AG04450 (cell line): ENCODE measurements at places on chromosomes 4 and X.

- DNase-seq, result no peak
These were observed 38.1 kb downstream of the RNF212 start for GRCh38 chr4:1075225-1075624.

DNA sequence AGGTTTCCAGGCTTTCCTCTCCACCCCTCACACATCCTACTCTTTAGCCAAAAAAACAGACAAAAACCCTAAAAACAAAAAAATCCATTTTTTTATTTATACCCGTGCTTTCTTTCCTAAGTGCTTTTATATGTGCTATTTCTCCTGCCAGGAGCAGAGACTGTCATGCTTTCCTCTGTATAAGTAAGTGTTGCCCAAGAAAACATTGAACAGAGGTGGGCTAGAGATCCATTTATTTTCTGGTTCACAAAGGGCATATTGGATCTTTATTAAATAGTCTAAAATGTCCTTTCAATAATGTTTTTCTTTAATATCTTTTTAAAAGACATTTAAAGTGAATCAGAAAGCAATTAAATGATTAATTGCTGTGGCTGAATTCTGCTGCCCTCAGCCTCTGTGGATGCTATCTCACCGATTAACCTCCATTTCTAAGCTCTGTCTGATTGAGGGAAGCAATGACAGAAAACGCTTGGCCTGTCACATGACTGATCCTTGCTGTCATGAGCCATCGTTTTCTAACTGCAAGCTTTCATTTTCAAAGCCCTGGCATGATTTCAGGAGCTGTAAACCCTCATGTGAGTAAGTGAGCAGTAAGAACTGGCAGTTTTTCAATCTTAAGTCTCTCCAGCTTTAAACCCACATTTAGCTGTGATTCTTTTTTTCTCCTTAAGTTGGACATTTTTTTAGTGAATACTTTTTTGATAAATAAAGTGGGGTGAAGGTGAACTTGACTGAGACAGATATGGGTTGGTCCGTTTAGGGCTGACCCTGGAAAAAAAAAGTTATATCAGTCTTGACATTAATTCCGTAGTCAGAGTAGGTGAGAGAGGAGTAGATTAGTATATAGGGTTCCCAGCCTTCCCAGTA lies 180.7 kb upstream of the PGRMC2 start:
- DNase-seq, result peak; percentile 92

DNA sequence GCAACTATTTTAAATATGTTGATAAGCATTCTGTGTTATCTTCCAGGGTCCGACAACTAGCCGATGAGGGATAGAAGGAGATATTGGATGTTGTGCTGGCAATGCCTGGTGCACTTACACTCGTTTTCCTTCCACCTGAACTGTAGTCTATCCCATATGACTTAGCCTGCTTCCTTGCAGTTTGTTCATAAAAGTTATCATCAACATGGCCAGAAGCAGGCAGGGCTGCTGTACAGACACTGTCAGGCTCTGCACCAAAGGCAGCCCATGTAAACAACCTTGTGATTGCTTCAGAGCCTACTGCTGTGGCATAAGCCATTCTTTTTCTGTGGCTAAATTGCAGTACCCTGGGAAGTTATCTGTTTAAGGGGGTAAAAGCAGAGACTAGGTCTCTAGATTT lies 1.6 kb downstream of the MAPK10 start:
- no peak for DNase-seq

DNA sequence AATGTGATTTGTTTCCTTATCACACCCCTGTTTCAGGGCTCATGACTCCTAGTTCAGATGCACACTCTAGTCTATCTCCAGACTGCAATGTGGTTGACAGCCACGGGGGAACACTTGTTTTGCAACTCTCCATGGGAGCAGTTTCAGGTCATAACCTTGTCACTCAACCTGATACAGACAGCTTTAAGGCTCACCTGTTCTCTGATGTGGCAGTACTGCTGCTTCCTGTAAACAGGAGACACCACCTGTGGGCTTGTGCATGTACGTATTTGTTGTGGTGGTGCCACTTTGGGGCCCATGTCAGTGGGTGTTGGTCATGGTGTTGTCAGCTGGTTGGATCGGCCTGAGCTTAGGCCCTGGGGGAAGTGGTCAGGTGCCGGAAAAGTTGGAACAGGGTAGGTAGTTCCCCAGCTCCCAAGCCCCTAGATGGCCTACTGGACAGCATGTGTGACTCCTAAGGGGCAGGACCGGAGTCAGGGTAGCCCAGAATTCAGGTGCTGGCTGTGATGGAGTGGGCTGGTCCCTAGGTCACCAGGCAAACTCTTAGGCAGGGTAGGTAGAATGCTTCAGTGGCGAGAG lies 46.2 kb downstream of the FAM9B start:
- no peak for DNase-seq

GRCh38 chrX:1403228-1403627 lies 11.3 kb upstream of the SLC25A6 start:
- DNase-seq, result no peak

DNA sequence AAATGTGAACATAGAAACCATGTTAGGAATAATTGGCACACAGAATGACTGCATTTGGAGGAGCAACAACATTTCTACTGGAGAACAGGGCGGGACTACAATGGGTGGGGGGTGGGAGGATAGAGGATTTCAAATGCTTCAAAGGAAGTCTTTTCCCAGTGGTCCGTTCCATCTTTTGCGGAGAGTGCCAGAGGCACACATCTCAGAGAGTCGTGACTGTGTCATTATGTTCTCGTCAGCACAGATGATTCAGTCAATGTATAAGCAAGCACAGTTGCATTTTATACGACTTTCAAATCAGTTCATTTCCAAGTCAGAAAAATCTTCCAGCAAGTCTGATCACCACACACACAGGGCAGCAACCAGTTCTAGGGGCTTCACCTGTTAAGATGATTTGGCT lies 22.7 kb upstream of the GPR50 start:
- DNase-seq, result no peak

- no peak for DNase-seq
These were observed 15.4 kb upstream of the CDKL5 start for GRCh38 chrX:18410038-18410437.

GRCh38 chr4:82415922-82416365 lies 14.3 kb downstream of the HNRNPDL start:
- no peak for DNase-seq

- no peak for DNase-seq
These were observed 130.4 kb downstream of the ARHGAP6 start for GRCh38 chrX:11535156-11535919.

GRCh38 chr4:60648774-60649173 lies 551.4 kb upstream of the ADGRL3 start:
- DNase-seq, result no peak

- DNase-seq, result no peak
These were observed 117.9 kb upstream of the HS3ST1 start for GRCh38 chr4:11546391-11547175.

DNA sequence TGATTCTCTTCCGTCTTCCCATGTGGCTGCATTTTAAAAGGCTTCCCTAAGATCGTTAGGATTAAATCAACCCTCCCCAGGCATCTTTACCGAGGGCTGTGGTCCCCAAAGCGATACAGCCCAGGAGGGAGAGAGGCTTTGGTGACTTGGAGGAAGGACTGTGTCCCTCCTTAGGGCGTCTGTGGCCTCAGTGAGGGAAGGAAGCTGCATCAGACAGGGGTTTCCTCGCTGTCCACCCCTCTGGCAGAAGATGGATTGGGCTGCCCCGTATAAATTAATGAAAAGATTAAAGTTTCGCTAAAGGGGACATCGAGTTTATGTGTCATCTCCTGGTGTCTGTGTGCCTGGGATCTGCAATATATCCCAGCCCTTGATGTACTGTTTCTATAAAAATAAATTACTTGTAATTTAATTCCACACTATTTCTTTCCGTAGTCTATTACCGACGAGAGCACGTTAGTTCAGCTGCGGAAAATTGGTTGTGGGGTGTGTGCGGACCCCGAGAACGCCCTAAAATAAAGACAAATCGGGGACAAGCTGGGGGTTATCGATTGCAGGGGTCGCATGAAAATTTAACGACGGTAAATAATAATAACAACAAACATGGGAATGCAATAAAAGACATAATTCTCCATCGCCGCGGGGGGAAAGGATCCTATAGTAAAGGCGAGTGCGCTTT lies 6.5 kb downstream of the SHOX start:
- no peak for DNase-seq

DNA sequence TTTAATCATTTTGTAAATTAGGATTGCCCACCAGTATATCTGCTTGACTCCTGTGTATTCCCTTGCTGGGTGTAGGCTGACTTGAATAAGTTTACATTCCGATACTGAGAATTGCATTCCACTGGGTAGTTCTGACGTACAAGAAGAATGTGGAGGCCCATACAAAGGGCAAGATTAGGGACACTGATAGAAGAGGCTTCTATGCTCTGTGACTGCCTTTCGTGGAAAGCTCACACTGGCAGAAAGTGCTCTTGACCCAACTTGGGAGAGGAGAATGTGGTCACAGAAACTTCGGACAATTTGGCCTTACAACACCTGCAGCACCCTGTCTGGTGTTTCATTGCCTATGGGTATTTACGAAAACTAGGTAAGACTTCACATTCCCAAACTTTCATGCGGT lies 126.3 kb downstream of the RAPGEF2 start:
- DNase-seq, result peak; percentile 87

DNA sequence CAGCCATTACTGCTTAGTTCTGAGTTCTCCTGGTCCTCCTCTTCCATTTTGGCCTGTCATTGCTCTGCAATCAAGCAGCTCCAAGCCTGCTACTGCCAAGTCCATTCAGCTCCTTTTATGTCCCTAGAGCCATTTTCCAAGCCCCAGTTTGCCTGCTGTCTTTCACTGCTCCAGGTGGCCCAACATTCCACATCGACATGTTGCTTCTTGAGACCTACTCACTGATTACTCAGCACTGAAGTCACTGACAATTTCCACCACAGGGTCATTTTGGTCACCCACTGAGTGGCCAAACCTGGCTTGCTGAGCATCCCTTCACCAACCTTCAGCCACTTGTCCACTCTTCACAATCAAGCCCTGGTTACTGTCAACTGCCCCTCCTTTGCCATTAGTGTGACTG lies 27.2 kb downstream of the LRIT3 start:
- no peak for DNase-seq

DNA sequence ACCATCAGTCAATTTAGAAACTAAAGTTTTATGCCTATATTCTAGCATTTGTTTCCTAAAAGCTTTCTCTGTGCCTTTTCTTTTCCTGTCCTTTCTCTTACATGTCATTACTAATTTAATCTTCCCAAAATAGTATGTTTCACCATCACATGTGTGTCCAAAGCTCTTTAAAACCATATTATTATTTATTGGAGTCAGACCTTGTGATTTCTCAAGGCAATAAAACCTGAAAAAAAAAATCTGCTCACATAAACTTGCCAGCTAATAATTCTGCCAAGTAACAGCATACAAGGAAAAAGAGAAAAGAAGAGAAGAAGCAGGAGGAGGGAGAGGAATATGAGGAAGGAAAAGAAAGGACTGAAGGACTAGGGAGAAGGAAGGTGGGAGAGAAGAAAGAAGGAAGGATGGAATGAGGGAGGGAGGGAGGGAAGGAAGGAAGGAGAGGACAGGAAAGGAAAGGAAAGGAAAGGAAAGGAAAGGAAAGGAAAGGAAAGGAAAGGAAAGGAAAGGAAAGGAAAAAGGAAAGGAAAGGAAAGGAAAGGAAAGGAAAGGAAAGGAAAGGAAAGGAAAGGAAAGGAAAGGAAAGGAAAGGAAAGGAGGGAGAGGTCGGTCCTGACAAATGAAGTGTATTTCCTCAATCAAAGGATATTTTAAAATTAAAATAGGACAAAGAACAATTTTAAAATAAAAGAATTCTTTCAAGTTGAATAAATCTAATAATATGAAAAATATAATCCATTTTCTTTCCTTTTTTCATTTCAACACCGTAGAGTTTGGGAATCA lies 57.4 kb downstream of the ANTXR2 start:
- DNase-seq, result no peak

GRCh38 chr4:129788486-129788885 lies 692.5 kb downstream of the C4orf33 start:
- no peak for DNase-seq

GRCh38 chr4:66691101-66691500 lies 854.2 kb downstream of the CENPC start:
- no peak for DNase-seq

DNA sequence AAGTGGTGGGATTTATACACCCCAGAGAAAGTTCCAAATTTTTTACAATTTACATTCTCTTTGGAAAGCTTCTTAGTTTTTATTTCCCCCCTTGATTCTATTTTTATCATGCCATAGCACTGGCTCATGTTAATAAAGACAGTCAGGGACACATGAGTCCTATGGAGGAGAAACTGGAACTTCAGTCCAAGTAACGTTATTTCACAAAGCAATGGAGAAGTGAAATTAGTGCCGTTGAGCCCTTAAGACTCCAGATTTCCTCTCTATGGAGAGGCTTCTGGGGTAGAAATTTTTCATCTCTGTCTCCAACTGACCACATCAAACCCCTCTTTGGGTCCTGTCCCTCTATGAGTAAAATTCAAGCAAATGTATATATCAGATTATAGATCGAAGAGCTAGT lies 12.8 kb upstream of the TASL start:
- DNase-seq, result no peak

GRCh38 chr4:118557298-118557851 lies 127.8 kb upstream of the METTL14 start:
- DNase-seq, result no peak

- no peak for DNase-seq
These were observed 8.8 kb downstream of the ADAM29 start for GRCh38 chr4:174926958-174927357.

DNA sequence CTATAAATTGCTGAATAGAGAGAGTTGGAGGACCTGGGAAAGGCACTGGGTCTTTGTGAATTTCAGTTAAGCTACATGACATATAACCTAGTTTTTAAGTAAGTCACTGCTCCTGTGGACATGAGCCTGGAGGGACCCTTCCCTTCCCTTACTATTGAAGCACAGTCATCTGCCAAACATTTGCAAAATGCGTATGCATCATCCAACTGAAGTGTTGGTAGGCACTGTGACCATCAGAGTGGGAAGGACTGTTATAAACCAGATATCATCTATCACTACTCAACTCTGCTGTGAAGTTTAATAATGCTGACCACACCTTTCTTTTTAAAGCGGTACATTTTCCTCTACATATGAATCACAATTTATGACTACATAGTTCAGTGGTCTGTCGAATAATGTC lies 5.2 kb downstream of the GABRA3 start:
- DNase-seq, result no peak

- DNase-seq, result no peak
These were observed 625.5 kb upstream of the INTU start for GRCh38 chr4:127007305-127007704.

- no peak for DNase-seq
These were observed 62.3 kb downstream of the USP38 start for GRCh38 chr4:143246977-143247376.

DNA sequence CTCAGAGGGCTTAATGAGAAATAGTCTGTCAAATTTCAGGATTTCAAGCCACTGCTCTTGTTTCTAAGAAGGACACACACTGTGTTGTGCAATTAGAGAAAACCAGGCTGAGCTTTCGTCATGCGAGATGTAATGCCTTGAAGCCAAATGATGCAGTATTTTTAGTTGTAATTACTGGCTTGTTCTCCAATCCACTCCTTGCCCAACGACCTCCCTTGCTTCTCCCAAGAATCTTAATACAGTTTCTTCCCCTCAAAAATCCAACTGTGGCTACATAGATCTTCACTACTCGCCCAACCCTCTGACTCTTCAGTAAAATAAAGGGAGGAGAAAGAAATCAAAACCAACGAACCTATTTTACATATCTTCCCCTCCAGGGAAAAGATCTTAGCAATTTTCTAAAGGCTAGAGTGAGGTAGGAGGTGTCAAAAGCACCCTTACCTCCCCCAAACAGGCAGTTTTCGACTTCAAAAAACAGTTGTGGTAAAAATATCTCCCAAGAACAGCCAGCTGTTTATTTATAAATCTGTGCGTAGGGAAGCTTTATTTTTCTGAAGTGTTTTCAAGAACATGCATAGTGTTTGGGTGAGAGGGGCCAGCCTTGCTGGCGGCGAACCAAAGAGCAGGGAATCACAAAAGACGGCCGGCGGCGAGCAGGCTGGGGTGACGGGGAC lies 68.7 kb downstream of the MGST2 start:
- DNase-seq, result no peak
